D721Med (cell line): ENCODE measurements at places on chromosomes 1 and 21.

- DNase-seq = no peak
Observed at GRCh38 chr1:161511756-161512060, 6.5 kb downstream of the FCGR2A start.

DNA sequence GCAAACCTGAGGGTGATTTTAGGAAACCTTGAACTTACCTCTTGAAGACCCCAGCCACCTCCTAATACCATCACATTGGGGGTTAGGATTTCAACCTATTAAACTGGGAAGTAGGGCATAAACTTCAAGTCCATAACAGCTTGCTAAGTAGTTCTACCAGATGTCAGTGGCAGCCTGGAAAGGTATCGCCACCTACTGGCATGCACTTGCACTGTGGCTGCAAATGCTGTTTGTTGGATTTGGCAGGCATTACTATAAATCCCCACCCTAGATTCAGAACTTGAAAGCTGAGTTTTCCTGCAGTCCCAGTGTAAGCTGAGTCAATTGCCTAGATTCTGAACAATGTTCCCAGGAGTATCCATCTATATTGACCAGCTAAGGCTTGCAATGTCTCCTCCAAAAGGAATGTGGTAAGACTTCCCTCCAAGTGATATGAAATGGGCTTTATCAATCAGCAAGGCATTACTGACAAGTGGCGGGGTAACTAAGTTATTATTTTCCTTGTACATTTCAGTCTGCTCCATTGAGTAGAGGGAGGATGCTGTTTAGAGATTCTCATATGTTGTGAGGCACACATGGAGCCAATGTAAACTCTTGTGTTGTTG is 474.5 kb downstream of the PTPRC start:
- no peak for DNase-seq

- DNase-seq = no peak
Observed at GRCh38 chr1:106944721-106945120, 111.8 kb upstream of the PRMT6 start.

GRCh38 chr1:160704250-160704649 is 7.4 kb downstream of the CD48 start:
- no peak for DNase-seq

DNA sequence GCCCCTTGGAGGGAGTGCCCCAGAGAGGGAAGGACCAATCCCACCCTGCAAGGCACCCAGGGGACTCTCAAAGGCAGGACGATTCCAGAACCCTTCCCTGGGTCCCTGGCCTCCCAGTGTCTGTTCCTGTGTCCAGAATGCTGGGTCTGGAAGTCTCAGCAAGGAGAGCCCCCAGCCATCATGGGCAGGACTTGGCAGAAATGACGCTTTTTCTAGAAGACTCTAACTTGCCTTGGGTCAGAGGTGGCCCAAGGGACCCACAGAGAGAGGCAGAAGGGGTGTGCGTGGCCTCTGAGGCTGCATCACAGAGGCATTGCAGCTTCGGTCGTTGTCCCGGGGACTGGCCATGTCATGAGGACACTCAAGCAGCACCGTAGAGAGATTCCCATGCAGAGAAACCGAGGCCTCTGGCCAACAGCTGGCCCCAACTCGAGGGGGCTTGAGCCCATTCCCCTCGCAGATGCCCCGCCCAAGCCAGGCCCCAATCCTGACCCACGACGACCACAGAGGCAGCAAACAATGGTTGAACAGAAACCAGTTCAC is 57.8 kb downstream of the WNT9A start:
- no peak for DNase-seq

DNA sequence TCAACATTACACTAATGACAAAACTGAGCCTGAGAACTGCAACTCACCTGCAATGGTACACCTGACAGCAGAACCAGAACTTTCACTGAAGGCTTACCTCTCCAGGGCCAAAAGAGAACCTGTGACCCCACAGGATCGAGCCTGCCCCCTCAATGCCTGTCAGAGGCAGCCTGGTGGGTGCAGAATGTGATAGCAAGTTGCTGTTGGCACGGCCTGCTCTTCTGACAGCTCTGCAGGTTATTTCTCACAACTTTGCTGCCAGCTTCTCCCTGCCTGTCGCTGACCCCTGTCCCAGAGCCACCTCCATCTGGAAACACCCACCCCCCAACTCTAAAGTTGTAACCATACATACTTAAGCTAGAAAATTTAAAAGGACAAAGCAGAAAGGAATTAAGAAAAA is 35.2 kb downstream of the HIVEP3 start:
- no peak for DNase-seq

GRCh38 chr1:193774536-193775323 is 588.3 kb upstream of the B3GALT2 start:
- no peak for DNase-seq

- no peak for DNase-seq
Observed at GRCh38 chr1:228304766-228305395, 97.0 kb downstream of the OBSCN start.

GRCh38 chr1:11341901-11342552 is 69.0 kb downstream of the UBIAD1 start:
- no peak for DNase-seq

DNA sequence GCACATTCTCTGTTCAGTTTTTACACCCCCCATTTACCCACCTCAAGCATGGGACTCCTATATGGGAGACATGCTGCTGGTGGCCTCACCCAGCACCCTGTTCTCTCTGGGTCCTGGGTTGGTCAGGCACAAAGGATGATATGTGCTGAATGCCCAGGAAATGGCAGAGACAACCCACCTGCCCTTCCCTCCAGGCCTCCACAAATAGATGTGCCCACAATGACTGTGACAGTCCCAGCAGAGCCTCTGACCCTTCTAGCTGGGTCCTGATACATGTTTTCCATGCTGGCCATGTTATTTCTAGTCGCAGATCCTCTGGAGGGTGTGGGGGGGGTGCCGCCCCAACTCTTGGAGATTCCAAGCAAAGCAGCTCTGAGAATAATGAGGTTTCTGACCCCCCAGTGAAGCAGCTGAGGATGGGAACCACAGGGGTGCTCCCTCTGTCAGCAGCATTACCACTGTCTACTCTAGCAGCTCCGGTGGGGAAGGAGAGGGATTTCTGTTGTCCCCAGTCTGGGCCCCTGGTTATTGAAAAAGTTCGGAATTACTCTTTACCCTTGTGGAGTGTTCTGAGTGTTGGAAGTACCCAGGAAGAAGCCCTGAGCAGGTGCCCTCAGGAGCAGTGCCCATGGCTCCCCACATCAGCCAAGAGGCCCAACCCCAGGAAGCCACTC is 1.2 kb upstream of the CCDC28B start:
- no peak for DNase-seq
